ENCODE measurements at places on chromosomes 2 and 18. TPM values are rescaled to one million over a fixed set of nuclear protein-coding genes. Genes with fewer than 3 reads are reported as not detected.

ASB18 gene
- total RNA-seq, result not detected

DNA sequence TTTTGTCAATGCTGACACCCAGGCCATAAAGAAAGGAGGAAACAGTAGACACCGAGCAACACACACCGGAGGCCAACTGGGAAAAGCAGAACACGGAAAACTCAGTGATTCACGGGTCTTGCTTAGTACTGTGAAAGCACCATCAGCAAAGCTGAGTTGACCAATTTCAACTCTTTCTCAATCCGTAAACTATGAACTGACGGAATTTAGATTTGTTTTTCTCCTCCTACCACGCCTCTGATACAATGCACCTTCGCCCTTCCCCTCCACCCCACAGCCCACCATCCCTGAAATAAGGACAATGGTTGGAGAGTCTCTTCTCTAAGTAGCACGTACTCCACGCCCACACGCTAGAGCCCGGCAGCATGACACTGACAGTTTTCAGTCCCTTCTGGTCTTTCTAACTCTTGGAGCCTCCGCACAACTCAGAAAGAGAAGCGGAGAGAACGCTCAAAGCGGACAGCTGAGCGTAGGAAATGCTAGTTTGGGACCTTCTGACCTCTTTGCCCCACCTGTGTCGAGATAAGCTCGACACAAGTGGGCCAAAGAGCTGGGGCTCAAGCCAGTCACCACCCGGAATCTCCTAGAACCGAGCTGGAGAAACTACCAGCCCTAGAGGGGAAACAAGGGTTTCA lies 669 bp downstream of the LNPK start:
- peak; percentile 53 for DNase-seq

DNA sequence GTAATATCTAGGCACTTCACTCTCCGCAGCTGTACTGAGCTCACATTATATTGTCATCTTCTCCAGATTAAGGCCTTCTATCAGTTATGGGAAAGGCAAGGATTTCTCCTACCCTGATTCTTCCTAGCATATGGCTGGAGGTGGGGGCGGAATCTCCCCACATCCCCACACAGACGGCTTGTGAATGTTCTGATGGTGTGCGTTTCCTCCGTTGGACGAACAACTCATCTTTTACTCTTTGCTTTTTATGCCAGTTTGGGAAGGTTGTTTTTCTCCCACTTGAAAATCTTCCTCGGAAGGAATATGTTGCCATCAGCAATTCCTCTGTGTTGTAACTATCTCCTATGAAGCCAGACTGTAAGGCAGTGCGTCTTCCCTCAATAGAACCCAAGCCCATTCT lies 24.3 kb downstream of the KLHL29 start:
- DNase-seq, result no peak

- DNase-seq, result no peak
Observed at GRCh38 chr2:36698993-36699392, 2.5 kb downstream of the VIT start.

GRCh38 chr18:24987303-24988252 lies 364.4 kb downstream of the ZNF521 start:
- no peak for DNase-seq

GRCh38 chr2:132415256-132415914 lies 1.2 kb upstream of the GPR39 start:
- DNase-seq, result no peak
